Activated CD4-positive, alpha-beta memory T cell treated with anti-CD3 and anti-CD28 coated beads, Interleukin-2, amount 10 ng/mL, durations not matched to agents 7 days and 5 days (primary cell): ENCODE measurements at places on chromosomes 3 and 15. TPM values are rescaled to one million over a fixed set of nuclear protein-coding genes. Genes with fewer than 3 reads are reported as not detected.

Gene GRIP2
- total RNA-seq: 0.08 TPM

Gene ZNF774
- total RNA-seq: 1.0 TPM

Gene BOC
- not detected for total RNA-seq

Gene FBN1
- total RNA-seq: 1.7 TPM

Gene CRYGS
- total RNA-seq: 4.1 TPM

Gene CLDN16
- total RNA-seq: not detected

Gene FEZF2
- not detected for total RNA-seq

Gene PPP1R14D
- total RNA-seq: not detected

Gene TMC3
- total RNA-seq: not detected

DNA sequence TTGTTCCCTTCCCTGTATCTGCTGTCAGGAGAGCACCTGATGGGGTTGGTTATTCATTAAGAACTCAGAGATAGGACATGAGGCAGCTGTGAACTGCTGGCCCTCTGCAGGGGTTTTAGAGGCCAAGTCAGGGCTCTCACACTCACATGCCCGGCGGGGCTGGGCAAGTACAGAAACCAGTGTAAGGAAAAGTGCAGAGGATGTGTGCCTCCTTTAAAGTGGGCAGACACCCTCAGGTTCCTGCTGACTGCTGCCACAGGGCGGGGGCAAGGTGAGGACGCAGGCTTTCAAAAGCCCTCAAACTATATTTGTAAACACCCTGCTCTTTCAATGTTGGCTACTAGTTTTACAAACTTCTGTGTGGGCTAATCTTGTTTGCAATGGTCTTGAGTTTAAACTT lies 22.4 kb downstream of the CXCR6 start:
- no peak for DNase-seq
- H3K27me3 ChIP-seq: no peaks in the 10 kb centered on the region
- H3K4me1 ChIP-seq: peaks cover 87% of the 10 kb centered on the region

DNA sequence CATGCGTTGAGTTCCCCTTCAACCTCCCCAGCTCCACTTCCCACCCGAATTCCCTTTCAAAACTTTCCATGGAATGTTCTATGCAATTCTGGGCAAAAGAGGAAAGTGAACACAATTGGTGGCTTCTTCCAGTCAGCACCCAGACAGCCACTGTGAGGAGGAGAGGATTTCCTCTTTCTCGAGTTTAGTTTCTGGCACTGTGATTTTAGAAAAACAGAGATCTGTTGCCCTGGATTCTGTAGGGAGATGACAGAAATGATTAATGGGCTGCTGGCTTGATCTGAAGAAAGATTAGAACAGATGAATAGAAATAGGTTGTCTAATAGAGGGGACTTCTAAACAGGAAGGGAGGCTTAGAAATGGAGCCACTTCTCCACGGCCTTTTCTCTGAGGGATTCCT lies 172.0 kb downstream of the MCTP2 start:
- no peak overlapping the region for H3K4me3 ChIP-seq
- H3K36me3 ChIP-seq: peaks cover 18% of the 10 kb centered on the region
- no peak overlapping the region for H3K27ac ChIP-seq
- no peak for DNase-seq

GRCh38 chr3:107531917-107532469 lies 9.2 kb downstream of the BBX start:
- no peak overlapping the region for H3K4me3 ChIP-seq
- peaks cover 1% of the 10 kb centered on the region for H3K4me1 ChIP-seq
- DNase-seq: no peak
- H3K27ac ChIP-seq: no peak overlapping the region
- no peaks in the 10 kb centered on the region for H3K27me3 ChIP-seq

GRCh38 chr15:85458764-85459163 lies 78.4 kb downstream of the AKAP13 start:
- H3K4me3 ChIP-seq: no peak overlapping the region
- DNase-seq: no peak
- no peaks in the 10 kb centered on the region for H3K27me3 ChIP-seq

DNA sequence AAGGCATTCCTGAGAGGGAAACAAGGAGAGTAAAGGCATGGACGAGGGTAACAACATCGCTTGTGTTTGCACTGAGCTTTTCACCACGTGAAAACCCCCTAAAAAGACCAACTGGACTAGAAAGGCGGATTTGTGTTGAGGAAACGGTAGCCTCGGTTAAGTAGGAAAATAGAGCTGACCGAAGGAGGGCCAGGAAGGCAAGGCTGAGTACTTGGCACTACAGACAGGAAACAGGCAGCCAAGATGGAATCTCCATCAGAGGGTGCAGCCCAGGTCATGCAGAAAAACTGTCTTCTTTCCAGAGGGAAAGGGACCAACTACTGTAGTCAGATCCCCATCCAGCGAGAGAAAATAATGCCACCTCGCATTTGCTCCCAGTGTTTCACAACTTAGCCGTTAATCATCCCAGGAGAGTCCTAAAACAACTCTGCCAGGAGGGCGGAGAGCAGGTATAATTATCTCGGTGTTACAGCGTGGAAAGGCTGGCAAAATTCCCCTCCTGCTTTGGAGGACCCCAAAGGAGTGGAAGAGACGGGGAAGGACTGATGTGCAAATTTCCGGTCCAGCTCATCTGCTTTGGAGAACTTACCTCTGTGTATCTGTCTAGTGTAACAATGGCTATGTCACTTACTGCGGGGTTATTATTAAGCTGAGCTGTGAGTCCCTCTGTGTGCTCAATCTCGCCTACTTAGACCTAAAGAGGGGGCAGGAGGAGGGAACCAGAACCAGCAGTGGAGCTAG lies 77.2 kb downstream of the MYO1E start:
- H3K4me1 ChIP-seq: peaks cover 39% of the 10 kb centered on the region
- peaks cover 5% of the 10 kb centered on the region for H3K36me3 ChIP-seq
- DNase-seq: no peak
- no peak overlapping the region for H3K27ac ChIP-seq
- H3K4me3 ChIP-seq: no peak overlapping the region
- H3K27me3 ChIP-seq: peaks cover 26% of the 10 kb centered on the region

DNA sequence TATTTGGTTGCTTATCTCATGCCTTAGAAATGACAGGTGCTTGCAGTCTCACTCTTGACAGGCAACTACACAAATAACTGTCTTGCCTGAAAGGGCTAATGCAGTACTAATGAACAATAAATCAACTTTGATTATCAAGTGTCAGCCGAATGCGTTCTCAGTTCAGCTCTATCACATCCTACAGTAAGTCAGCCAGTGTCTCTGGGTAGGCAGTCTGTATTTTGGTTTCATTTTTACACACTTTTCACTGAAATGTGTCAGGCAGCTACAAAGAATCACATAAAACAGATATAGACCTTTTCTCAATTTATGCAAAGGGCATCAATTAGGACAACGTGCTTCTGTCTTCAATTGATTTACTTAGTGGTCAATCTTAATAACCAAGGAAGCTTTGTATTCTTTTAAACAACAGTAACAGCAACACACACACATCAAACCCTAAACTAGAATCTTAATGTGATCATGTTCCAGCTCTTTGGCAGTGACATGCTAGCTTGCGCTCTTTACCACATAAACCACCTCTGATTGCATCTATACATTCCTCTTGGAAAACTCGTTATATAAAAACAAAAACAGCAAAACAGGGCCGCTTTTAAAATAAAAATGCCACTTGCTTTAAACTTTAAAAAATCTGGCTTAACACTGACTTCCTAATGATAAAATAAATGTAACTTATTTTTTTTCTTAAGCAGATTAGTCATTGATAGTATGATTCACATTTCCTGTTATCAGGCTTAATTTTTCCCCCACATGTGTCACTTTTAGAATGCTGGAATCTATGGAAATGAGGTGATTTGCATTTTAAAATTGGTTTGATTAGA lies 520.4 kb downstream of the FOXP1 start:
- DNase-seq: no peak
- peaks cover 60% of the 10 kb centered on the region for H3K4me1 ChIP-seq
- H3K27ac ChIP-seq: no peak overlapping the region
- H3K4me3 ChIP-seq: no peak overlapping the region

DNA sequence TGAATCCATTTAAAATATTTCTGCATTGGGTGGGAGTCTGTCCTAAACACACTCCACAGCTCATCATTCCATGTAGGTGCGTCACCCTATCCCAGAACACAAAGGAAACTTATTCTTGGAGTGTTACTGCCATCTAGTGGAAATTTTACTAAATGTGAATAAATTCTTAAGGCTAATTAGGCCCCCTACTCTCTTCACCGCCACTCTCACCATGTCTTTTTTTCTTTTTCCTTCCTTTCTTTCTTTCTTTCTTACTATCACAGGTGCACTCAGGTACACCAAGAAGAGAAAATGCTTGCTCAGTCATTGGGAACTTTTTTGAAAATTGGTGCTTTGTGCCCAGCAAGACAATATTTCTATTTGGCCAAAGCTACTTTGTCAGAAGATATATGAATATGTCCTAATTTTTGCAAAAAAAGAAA lies 26.4 kb upstream of the ATP8B4 start:
- peaks cover 29% of the 10 kb centered on the region for H3K4me1 ChIP-seq
- no peak overlapping the region for H3K4me3 ChIP-seq

GRCh38 chr3:139355476-139355875 lies 11.7 kb downstream of the MRPS22 start:
- peaks cover 15% of the 10 kb centered on the region for H3K4me1 ChIP-seq
- no peak overlapping the region for H3K4me3 ChIP-seq
- H3K27me3 ChIP-seq: no peaks in the 10 kb centered on the region

GRCh38 chr3:125192190-125193035 lies 20.1 kb downstream of the SLC12A8 start:
- H3K4me1 ChIP-seq: peaks cover 4% of the 10 kb centered on the region
- no peaks in the 10 kb centered on the region for H3K36me3 ChIP-seq
- DNase-seq: no peak
- H3K27ac ChIP-seq: no peak overlapping the region
- no peak overlapping the region for H3K4me3 ChIP-seq
- peaks cover 37% of the 10 kb centered on the region for H3K27me3 ChIP-seq

- H3K27ac ChIP-seq: no peak overlapping the region
- peaks cover 33% of the 10 kb centered on the region for H3K36me3 ChIP-seq
- H3K27me3 ChIP-seq: no peaks in the 10 kb centered on the region
- DNase-seq: no peak
- no peak overlapping the region for H3K4me3 ChIP-seq
These were observed 90.1 kb downstream of the VGLL4 start for GRCh38 chr3:11553436-11554235.

DNA sequence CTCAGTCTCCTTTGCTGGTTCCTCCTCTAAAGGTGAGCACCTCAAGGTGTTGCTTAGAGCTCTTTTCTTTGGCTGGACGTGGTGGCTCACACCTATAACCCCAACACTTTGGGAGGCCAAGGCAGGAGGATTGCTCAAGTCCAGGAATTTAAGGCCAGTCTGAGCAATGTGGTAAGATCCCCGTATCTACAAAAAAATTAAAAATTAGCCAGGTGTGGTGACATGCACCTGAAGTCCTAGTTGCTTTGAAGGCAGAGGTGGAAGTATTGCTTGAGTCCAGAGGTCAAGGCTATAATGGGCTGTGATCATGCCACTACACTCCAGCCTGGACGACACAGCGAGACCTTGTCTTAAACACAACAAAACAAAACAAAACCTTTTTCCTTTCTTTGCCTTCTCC lies 28.3 kb downstream of the TOPBP1 start:
- DNase-seq: no peak
- H3K27me3 ChIP-seq: no peaks in the 10 kb centered on the region
- peaks cover 10% of the 10 kb centered on the region for H3K4me1 ChIP-seq
- H3K27ac ChIP-seq: no peak overlapping the region
- H3K36me3 ChIP-seq: peaks cover 72% of the 10 kb centered on the region

- no peaks in the 10 kb centered on the region for H3K36me3 ChIP-seq
- DNase-seq: no peak
- H3K27me3 ChIP-seq: peaks cover 26% of the 10 kb centered on the region
- peaks cover 5% of the 10 kb centered on the region for H3K4me1 ChIP-seq
These were observed 19.8 kb downstream of the TRPM1 start for GRCh38 chr15:31081588-31082250.
